ENCODE measurements at places on chromosomes 3 and 15.

- no peak for DNase-seq
These were observed 40.8 kb upstream of the MED12L start for GRCh38 chr3:151044706-151045105.

DNA sequence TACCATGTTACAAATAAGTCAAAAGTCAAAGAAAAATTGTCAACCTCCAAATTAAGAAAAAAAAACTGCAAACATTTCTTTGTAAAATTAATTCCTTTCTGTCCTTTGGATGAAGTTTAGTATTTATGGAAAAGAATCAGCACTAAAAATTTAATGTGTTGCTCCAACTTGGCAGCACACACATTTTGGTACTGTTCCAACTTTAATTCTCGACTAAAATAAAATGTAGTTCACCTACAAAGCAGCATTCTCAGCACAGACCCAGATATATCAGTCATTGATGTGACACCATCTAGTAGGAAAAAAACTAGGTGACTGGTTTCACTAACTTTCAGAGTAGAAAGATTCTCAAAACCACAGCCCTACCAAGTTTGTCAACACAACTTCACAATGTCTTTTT, 131.7 kb upstream of the ROBO2 start:
- no peak for DNase-seq

DNA sequence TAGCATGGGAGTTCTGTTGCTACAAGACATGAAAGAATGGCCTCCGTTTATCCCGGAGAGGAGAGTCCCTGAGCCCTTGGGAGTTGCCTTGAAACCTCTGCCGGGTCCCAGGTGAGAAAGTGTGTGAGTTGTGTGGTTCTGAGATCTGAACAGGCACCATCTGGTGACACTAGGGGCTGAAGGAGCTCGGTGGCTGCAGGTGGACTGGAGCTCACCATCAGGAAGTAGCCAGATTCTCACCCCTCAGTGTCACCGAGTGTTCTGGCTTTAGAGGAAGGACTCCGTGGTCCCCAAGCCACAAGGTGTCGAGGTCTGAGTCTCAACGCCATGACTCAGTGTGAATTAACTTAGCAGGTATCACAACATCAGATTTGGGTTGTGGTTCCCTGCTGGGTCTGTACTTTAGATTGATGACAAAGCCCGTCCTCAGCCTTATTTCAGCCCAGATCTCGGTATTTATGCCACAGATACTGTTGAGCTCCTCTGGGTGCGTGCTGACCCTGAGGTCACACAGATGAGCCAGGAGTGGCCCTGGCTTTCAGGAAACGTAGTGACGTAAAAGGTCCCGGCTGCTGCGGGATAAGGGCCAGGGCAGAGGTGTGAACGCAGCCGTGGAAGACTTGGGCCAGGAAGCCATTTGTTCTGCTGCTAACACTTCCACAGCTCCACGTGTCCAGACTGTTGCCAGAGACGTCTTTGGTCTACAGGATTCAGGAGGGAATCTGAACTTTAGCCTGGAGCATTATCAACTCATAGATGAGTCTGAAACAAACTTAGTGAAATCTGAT, 54.4 kb downstream of the PGPEP1L start:
- no peak for DNase-seq

GRCh38 chr3:187669675-187670504, at the start of gene SST:
TSS of gene SST (minus strand) at chr3:187670394. CDS start at chr3:187670291, 103 bp downstream.
- DNase-seq, result no peak
